Daoy (cell line): ENCODE measurements at places on chromosomes 12 and 14.

GRCh38 chr14:68939181-68939892 is 39.8 kb downstream of the ACTN1 start:
- DNase-seq, result no peak

DNA sequence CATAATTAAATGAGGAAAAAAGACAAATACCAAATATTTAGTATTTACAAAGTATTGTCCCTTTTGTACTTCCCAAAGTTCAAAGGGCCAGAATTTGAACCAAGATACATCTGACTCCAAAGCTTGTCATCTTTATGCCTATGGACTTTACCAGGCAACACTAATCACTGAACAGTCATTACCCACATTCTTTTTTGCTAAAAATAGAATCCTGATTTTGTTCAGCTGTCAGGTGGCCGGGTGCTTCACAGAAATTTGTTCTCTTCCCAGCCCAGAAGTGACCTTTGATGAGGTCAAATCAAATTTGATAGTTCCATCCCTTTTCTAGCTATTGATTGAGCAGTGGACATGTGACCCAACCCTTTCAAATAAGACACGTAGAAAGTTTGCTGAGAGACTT is 121.6 kb downstream of the LLPH start:
- DNase-seq, result no peak

- DNase-seq, result no peak
Observed at GRCh38 chr12:3634348-3634747, 118.6 kb downstream of the CRACR2A start.

GRCh38 chr12:57087691-57088353 is 1.1 kb upstream of the NAB2 start:
- peak; percentile 97 for DNase-seq

GRCh38 chr12:91622981-91623380 is 440.4 kb upstream of the DCN start:
- no peak for DNase-seq

GRCh38 chr12:105092336-105092735 is 8.1 kb upstream of the ALDH1L2 start:
- DNase-seq, result no peak

DNA sequence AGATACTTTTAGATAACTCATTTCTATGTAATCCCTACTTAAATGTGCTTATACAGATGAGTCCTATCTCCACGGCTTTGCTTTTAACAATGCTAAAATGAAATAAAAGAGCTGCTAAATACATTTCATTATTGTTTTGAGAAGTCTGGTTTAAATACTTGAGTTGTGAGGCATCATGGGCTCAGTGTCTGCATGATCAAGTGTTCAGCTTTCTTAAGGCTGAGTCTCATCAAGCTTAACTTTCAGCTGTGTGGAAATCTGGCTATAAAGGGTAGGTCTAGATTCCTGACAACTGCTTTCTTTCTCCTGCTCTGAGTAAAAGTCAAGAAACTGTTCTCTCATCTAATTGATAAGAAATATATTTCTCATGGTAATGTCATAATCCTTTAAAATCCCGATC is 235.4 kb downstream of the FSCB start:
- DNase-seq, result no peak

DNA sequence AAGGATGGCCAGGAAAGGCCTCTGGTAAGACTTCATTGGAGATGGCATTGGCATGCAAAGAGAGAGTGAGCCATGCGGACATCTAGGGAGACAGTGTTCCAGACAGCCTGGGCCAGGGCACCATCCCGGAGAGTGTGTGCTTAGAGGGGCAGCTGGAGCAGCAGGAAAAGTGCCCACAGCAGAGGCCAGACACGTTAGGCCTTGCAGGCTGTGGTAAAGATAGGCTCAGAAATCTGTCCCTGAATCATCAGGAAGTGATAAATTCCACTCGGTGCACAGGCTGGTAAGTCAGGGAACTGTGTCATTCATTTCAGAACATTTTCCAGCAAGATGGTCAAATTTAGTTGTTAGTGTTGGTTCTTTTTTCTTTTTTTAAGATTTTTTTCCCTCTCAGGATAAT is 8.8 kb downstream of the GALNT16 start:
- peak; percentile 84 for DNase-seq

DNA sequence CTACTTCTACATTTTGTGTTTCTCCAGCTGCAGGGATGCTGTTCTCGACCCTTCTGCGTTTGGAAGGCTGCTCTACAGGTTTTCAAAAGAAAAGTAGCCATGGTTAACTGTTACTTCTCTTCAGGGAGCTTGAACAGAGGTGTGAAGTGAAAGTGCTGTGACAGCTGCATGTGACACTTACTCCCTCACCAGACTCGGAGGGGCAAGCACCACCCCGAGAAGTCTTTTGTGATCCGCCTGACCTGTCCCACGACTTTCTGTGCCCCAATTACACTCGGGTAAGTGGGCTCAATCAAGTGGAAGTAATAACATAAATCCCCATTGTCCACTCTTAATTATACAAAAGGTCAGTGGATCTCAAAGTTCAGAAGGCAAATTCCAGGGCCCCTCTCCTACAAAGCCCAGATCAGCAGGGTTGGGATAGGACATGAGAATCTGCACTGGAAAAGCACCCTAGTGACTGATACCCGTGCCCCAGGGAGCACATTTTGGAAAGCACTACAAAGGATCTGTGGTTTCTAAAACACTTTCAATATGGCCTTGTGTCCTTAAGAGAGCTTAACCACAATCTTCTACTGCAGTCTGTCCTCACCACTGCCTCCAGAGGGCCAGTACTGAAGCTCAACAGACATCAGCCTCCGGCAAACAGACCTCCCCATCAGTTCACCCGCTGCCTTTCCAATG is 11.5 kb downstream of the FICD start:
- no peak for DNase-seq

DNA sequence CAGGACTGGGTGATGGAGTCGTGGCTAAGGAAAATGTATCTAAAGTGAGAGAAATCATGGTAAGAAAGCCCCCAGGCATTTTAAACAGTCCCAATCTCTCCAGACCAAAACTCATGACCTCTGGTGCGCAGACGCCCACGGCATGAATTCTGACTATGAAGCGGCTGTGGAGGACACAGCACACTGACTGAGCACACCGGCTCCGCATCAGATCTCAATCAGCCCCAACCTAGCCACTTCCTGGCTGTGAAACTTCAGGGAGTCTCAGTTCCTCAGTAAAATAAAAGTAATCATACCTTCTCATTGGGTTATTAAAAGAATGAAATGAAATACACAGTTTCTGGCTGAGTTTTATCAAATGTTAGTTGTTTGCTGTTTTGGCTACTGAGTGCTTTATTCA is 38.7 kb downstream of the SETD3 start:
- no peak for DNase-seq

DNA sequence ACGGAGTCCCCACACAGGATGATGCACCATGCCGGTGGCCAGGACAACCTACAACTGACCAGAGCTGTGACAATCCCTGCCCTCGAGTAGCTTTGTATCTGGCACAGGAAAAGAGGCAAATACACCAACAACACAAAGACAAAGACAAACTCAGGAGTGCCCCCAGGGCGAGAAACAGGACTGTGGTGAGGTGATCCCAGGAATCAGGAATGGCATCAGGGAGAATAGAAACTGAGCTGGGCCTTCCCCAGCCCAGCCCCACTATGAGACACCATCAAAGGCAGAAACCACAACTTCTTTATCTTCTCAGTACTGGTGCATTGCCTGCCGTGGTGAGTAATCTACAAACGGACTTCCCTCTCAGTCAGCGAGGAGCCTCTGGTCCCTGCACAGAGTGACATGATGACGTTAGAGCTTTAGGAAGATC is 157.7 kb downstream of the TTC7B start:
- DNase-seq, result peak; percentile 84

GRCh38 chr12:7369274-7369729 is 65.4 kb downstream of the ACSM4 start:
- peak; percentile 82 for DNase-seq

GRCh38 chr12:105384220-105384619 is 53.7 kb downstream of the C12orf75 start:
- DNase-seq, result no peak

GRCh38 chr14:90663680-90664079 is 152.6 kb downstream of the TTC7B start:
- DNase-seq, result no peak

- no peak for DNase-seq
Observed at GRCh38 chr12:130608132-130608531, 108.0 kb downstream of the RIMBP2 start.

- no peak for DNase-seq
Observed at GRCh38 chr12:122227341-122227740, 1.5 kb upstream of the DIABLO start.

DNA sequence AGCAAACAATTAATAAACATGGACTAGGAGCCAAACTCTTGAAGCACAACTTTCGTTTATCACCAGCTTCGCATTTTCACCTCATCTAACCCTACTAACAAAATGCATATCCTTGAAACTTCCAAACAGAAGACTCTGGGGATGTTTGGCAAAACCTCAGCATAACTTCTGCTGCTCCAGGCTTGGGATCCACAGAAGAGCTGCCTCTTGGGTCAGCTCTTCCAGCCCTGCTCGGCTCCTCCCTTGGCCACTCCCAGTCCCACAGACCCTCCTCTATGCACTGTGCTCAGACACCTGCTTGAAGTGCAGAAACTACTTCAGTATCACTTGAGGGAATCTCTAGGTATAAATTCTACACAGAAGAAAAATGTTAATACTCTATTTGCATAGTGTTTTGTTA is 110.0 kb upstream of the AMIGO2 start:
- peak; percentile 55 for DNase-seq

GRCh38 chr12:53695152-53696145 is 19.6 kb upstream of the ATP5MC2 start:
- DNase-seq, result peak; percentile 85

DNA sequence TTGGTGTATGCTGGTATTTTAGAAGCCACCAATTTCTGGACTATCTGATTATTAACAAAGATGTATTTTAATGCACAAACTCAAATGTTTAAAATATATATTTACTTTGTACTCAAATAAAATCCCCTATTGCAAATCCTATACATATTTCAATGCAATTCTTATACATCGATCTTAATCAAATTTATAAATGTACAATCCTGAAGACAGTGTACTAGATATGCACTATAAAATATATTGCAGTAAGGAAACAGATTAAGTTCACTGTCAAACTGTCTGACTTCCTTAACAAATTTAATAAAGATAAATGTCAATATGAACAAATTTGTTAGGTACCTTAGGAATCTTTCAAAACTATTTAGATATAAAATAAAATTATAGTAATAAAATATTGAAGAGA is 43.9 kb downstream of the FOXA1 start:
- DNase-seq, result no peak

- DNase-seq, result no peak
Observed at GRCh38 chr12:114894076-114894475, 210.1 kb upstream of the TBX3 start.

DNA sequence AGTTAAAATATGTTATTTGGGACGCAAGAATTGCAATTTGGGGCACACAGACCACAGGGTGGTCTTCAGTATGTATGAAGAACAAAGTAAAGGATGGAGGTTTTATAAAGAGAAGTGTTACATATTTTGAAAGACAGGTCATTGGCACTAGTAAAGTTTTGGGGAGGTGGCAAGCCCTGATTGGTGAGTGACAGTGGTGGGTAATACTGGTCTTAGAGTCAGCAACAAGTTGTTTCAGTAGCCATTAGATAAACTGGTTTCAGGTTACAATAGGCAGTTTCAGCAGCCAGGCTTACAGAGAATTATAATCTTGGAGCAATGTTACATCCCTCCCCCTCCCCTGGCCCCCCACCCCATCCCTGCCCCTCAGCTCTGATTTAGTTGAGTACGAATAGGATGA is 17.5 kb downstream of the MARK3 start:
- DNase-seq, result peak; percentile 45

GRCh38 chr14:62084020-62084419 is 321.8 kb downstream of the SNAPC1 start:
- peak; percentile 12 for DNase-seq

- no peak for DNase-seq
Observed at GRCh38 chr14:51792809-51793208, 67.6 kb upstream of the GNG2 start.

- no peak for DNase-seq
Observed at GRCh38 chr12:31727192-31727591, 1.6 kb downstream of the AMN1 start.

DNA sequence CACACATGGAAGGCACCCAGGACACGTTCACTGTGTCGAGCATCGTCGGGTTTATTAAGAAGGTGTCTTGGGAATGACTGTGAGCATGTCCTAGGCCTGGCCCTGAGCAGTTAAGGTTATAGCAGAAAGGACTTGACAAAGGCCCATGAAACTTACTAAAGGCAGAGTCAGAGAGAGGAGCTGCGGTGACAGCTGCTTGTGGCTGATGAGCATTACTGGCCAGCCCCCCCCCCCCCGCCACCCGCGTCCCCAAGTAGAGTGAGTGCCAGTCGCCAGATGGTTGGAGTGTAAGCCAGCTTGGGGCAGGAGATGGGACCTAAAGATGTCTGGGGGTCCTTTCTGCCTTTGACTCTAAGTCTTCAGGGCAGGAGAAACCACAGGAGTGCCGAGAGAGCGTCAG is 169.9 kb downstream of the TSPAN9 start:
- no peak for DNase-seq

- peak; percentile 85 for DNase-seq
Observed at GRCh38 chr14:90697577-90698206, 118.5 kb downstream of the TTC7B start.

DNA sequence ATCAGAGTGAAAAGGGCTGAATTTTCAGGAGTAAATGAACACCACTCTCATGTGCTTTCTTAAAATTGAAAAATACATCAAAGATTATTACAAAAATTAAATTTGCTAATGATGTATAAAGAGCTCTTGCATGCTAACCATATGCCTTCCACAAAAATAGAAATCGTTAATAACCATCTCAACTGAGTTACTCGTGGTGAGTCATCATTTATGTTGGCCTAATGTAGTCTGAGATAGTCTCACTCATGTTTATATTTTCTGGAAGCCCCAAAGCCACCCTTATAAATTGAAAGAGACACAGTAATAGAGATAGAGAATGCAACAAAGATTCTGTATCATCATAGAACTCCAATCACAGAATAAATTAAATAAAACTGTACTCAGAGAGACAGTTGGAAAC is 131.2 kb downstream of the KCNH5 start:
- no peak for DNase-seq

DNA sequence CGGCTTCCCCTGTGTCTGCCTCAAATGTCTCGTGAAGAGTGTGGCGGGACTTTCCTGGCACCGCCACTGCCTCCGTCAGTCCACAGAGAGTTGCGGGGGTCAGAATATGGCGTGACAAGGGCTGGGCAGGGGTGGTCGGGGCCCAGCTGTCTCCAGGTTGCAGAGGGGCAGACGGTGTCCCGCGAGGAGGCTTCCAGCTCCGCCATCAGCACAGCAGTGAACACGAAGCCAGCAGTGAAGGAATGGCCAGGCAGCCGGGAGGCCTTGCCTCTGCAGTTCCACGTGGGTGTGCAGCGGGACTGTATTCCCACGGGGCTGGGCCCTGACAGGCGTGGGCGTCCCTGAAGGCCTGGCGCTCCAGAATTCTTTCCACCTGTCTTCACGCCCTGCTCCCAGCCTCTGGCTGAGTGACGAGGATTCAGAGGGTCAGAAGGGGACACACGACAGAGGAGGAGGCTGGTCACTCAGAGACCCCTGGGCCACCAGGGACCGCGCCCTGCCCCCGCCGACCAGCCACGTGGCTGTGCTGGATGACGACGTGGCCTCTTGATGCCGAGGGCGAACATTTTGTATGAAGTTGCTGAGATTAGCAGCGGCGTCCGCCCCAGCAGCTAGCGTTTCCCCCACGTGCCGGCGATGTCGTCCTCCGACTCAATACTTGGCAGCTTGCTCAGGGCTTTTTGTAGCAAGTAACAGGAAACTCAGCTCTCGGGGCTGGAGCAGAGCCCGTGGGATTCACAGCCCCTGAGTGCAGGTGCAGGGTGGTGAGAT is 25.0 kb upstream of the GALNT9 start:
- DNase-seq, result no peak

GRCh38 chr12:130166306-130166705 is 4.0 kb downstream of the FZD10 start:
- DNase-seq, result no peak

- no peak for DNase-seq
Observed at GRCh38 chr12:47088021-47088944, 8.5 kb upstream of the AMIGO2 start.
